ENCODE measurements at places on chromosomes 1 and 21. TPM values are rescaled to one million over a fixed set of nuclear protein-coding genes. Genes with fewer than 3 reads are reported as not detected.
A peak's percentile ranks its signal among the peaks of the same experiment; 100 is the strongest.

Gene SLAMF8
- total RNA-seq = 0.69 TPM

GRCh38 chr1:12180315-12180714, 13.5 kb downstream of the TNFRSF1B start:
- peaks cover 31% of the 10 kb centered on the region for H3K36me3 ChIP-seq
- H3K27ac ChIP-seq = peak overlapping the region; percentile 96
- H3K27me3 ChIP-seq = no peaks in the 10 kb centered on the region

Gene GCSAML
- total RNA-seq = not detected

DNA sequence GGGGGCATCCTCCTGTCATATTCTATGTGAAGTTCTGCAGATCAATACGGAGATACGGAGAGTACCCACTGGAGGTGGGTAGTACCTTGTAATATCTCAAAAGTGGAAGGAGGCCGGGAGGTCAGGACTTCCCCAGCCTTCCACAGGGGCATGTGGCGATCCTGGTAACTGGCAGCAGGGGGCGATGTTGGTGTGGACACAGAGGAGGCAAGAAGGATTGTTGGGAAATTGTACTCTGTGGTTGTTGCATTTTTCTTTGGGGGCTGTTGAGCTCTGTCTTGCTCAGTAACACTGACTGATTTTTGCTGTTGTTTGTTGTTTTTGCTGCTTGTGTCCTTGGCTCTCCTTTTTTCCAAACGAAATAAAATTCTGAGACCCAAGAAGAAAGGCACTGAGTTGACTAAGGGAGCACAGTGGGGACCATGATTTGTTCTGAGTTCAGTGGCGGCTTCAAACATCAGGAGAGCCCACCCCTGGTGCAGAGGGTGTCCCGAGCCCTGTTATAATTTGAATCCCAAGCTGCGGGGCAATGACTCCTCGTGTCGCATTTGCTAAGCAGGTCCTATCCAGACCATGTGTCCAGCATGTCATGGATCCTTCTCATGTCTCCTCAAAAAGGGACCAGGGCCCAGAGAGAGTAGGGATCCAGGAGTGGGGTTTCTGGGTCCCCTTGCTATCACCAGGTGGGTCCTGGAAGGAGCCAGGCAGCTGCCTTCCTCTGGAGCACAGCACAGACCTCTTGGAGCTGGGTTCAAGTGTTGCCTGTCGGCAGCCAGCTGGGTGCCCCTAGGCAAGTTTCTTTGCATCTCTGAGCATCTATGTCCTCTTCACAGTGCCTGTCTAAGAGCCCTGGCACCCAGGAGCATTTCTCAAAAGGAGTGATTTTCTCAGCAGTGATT, 22.8 kb downstream of the LHX4 start:
- H3K4me1 ChIP-seq = peaks cover 11% of the 10 kb centered on the region
- no peak overlapping the region for H3K27ac ChIP-seq
- no peaks in the 10 kb centered on the region for H3K36me3 ChIP-seq
- H3K4me3 ChIP-seq = no peak overlapping the region

DNA sequence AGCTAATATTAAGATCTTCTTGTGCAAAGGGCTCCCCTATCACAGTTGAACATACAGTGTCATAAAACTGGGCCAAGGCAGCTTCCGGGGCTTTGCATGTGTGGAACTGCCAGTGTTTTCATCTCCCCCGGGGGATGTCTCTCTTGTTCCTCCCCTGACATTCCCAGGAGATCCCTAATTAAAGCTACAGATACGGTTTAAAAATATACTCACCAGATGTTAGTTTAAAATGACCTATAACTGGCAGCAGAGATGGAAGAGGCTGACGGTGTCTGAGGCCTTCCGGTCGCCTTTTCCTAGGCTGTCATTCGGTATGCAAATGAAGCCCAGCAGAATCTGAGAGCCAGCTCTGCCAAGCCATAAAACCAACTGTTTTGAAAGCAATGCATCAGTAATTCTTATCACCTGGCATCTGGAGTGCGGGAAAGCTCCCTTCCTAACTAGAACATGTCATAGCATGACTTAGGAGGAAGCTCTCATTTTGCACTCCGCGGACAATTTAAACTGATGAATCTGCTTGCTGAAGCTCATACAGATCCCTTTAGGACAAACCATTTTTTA, 436.5 kb upstream of the VAMP3 start:
- no peak overlapping the region for H3K4me3 ChIP-seq
- H3K36me3 ChIP-seq = no peaks in the 10 kb centered on the region
- no peaks in the 10 kb centered on the region for H3K27me3 ChIP-seq
- DNase-seq = no peak

DNA sequence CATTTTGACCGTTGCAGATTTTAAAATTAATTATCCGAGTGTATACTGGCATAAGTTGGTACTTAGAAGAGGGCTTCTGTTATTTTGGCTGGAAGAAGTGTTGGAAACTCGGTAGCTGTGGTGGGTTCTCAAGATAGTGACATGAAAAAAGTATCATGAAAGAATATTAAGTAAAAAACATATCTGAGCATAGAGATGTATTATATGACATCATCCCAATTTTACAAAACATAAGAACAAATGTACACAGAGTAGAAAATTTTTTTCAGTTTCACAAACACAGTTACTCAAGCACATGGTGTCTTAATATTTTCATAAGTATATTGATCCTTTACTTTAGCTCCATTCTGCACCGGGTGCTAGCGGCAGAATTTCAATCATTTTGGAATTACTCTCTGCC, 684 bp downstream of the IFI16 start:
- H3K27ac ChIP-seq = peak overlapping the region; percentile 95
- H3K36me3 ChIP-seq = peaks cover 48% of the 10 kb centered on the region
- H3K4me1 ChIP-seq = peaks cover 64% of the 10 kb centered on the region
- no peaks in the 10 kb centered on the region for H3K27me3 ChIP-seq
- DNase-seq = no peak

- H3K27ac ChIP-seq = no peak overlapping the region
- H3K4me1 ChIP-seq = no peaks in the 10 kb centered on the region
- no peaks in the 10 kb centered on the region for H3K36me3 ChIP-seq
- peaks cover 19% of the 10 kb centered on the region for H3K27me3 ChIP-seq
- no peak for DNase-seq
Observed at GRCh38 chr21:36005018-36005417, 55.3 kb downstream of the SETD4 start.

DNA sequence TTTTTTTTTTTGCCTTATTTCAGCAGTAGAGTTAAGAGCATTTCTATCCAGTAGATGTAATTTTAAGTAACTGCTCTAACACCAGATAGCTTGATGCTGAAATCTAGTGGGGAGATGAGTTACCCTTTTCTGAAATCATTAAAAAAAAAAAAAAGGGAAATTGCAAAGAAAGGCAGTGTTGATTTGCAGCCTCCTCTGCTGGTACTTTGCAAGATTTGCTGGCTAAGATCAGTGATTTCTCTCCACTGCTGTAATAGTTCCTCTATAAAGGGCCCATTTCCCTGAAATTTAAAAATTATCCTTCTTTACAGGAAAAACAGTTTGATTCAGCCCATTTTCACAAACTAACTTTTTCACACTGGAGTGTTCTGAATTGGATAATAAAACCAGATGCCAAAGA, 120.6 kb downstream of the PTBP2 start:
- H3K36me3 ChIP-seq = no peaks in the 10 kb centered on the region
- no peak overlapping the region for H3K4me3 ChIP-seq
- H3K27ac ChIP-seq = no peak overlapping the region
- no peaks in the 10 kb centered on the region for H3K4me1 ChIP-seq

DNA sequence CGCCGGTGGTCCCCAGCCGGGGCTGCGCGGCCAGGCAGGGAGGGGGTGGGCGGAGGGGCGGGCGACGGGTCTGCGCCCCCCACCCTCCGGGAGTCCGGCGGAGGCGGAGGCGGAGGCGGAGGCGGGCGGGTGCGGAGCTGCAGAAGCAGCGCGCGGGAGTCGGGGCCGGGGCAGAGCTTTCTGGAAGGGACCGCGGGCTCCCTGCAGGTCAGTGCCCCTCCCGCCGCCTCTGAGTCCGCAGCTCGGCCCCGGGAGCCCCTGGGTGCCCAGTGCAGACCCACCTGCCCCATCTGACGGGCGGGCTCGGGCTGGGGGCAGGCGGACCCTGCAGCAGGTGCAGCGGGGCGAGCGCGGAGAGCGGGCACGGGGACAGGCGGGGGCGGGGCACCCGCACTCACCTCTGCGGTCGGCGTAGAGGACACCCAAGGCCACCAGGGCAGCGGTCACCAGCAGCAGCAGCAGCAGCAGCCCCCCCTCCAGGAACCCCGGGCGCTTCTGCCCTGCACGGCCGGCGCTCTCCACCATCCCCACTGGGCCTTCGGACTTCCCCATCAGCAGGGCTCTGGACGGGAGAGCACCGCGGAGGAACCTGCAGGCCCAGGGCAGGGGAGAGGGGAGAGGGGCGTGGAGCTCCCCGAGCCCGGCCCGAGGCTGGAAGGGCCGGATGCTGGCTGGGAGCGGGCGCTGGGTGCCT, 3.7 kb downstream of the MMEL1 start:
- no peaks in the 10 kb centered on the region for H3K36me3 ChIP-seq
- H3K4me3 ChIP-seq = no peak overlapping the region
- no peak for DNase-seq
- peaks cover 34% of the 10 kb centered on the region for H3K27me3 ChIP-seq

Gene GLIS1
- total RNA-seq = not detected

DNA sequence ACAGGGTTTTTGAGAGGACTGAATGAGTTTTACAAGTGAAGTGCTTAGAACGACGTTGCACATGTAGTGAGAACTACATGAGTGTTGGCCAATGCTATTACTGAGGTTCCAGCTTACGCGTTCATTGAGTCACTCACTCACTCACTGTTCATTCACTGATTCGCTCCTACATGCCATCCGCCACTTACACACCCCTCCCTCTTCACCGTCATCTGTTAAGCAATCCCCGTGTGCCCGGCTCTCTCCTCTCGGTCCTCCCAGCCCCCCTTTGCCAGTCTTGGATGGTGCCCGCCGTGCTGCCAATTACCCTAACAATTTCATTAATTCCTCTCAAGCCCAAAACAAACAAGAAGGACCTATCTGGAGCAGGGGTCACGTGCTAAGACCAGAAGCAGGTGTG, 27.3 kb upstream of the EPHA2 start:
- H3K27ac ChIP-seq = no peak overlapping the region
- H3K27me3 ChIP-seq = peaks cover 7% of the 10 kb centered on the region
- no peak overlapping the region for H3K4me3 ChIP-seq
- H3K36me3 ChIP-seq = no peaks in the 10 kb centered on the region
